Cardiac muscle cell (in vitro differentiated cells and primary cell): ENCODE measurements at places on chromosomes 2 and 18. TPM values are rescaled to one million over a fixed set of nuclear protein-coding genes. Genes with fewer than 3 reads are reported as not detected.

ITM2C gene
- total RNA-seq = 389 and 411 TPM in 2 replicates

GRCh38 chr2:222322236-222322635 is 23.4 kb upstream of the PAX3 start:
- DNase-seq = no peak

DNA sequence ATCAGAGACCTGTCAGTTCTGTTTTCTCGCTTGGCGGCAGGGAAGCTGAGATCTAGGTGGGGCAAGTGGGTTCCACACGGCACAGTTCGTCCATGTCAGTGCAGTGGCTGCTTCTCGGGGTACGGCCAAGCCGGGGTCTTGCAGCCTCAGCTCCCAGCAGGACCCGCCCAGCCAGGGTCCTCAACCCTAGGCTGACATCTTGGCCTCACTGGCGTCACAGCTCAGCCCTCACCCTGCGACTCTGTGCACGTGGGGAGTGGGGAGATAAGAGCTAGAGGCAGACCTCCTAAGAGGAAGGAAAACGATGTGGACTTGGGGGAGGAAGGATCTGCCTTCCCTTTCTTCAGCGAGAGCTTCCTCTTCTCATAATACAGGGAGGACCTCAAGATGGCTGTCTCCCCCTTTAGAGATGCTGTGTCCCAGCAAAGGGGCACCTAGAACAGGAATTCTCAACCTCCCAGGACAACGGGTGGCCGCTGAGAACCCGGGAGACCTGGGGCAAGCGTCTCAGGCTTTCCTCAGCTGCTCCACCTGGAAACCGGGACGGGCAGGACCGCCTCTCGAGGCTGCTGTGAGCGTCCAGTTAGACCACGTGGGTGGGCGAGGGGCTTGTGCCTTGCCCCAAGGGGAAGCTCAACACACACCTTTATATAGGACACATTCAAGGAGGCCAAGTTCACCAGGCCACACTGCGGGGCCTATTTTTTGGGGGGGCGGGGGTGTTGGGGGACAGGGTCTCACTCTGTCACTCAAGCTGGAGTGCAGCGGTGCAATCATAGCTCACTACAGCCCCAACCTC is 23.5 kb upstream of the KLF11 start:
- DNase-seq = no peak

SERPINB4 gene
- not detected in 2 replicates for total RNA-seq

EMX1 gene
- 0.24 TPM in 1 of 2 replicates, not detected in the other for total RNA-seq

FBXO48 gene
- 0.46 and 0.66 TPM in 2 replicates for total RNA-seq

- DNase-seq = no peak
Observed at GRCh38 chr2:85185431-85185940, 52.3 kb downstream of the TCF7L1 start.

RAB10 gene
- total RNA-seq = 141 and 145 TPM in 2 replicates

- no peak for DNase-seq
Observed at GRCh38 chr2:26655611-26656195, 14.5 kb upstream of the CIB4 start.

POTEJ gene
- 1.1 and 4.1 TPM in 2 replicates for total RNA-seq

- DNase-seq = no peak
Observed at GRCh38 chr2:232387451-232388171, 9.1 kb downstream of the ALPP start.

QPCT gene
- total RNA-seq = 0.33 TPM in 1 of 2 replicates, not detected in the other

CCBE1 gene
- total RNA-seq = 1.5 and 1.8 TPM in 2 replicates

DNA sequence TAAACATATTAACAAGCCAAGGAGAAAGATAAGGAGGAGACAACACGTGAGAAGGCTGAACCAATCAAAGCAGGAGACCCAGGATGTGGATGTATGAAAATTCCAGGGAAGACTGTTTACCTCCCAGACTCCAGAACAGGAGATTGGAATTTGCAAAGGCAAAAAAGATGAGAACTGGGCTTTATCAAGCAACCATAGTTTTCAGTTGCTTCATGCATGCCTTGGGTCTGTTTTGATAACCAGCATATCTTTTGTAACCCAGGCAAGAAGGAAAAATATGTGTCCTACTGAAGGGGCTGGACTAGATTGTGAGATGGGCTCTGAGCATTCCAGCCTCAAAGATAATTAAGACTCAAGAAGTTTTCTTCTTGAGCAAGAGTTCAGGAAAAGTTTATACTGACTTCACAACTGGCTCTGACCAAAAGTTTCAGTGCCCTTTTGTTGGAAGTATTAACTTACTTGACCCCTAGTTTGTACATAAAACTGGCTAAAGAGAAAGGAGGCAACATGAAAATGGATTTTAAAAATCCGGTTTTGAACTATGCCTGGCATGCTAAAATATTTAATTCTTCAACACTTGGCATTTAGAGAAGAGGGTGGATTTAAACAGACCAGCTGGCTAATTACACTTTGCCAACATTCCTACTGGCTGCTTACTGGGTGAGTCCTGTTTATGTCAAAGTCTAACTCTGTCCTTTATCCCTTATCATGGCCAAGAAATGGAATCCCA is 79.3 kb upstream of the CD28 start:
- peak; percentile 93 for DNase-seq

DNA sequence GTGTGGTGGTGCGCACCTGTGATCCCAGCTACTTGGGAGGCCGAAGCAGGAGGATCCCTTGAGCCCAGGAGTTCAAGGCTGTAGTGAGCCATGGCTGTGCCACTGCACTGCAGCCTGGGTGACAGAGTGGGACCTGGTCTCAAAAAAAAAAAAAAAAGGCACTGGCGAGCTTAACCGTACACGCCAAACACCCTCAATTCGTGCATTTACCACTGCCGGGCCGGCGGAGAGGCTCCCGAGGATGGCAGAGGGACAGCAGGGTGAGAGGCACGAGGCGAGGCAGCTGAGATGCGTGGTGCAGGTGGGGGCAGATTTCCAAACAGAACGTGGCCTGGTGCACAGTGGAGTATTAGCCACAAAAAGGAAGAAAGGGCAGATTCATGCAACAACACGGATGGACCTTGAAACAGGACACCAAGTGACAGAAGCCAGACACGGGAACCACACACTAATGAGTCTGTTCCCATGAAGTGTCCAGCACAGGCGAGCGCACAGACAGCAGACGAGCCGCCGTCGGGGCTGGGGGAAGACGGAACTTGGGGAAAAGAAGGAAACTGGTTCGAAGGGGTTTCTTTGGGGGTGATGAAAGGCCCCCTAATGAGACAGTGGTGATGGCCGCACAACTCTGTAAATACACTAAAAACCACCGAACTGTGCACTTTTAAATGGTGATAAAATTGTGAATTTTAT is 27.4 kb downstream of the SLC66A2 start:
- no peak for DNase-seq

- DNase-seq = no peak
Observed at GRCh38 chr2:20169796-20170703, 54.9 kb downstream of the SDC1 start.

DNA sequence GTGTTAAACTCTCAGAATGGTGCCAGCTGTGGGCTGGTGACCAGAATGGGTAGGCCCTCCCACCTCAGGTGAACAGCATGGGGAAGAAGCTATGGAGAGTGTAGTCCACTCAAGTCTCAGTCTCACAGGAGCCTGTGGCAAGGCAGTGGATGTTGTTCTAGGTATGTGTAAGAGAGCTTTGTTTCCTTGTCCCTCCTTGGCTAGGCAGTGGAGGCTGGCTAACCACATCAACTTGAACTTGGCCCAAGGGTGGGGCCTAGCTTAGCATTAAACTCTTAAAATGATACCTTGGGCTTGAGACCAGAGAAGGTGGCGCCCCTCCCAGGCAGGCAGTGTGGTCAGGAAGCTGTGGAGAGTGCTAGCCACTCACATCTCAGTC is 53.2 kb upstream of the SLC4A10 start:
- DNase-seq = no peak

DNA sequence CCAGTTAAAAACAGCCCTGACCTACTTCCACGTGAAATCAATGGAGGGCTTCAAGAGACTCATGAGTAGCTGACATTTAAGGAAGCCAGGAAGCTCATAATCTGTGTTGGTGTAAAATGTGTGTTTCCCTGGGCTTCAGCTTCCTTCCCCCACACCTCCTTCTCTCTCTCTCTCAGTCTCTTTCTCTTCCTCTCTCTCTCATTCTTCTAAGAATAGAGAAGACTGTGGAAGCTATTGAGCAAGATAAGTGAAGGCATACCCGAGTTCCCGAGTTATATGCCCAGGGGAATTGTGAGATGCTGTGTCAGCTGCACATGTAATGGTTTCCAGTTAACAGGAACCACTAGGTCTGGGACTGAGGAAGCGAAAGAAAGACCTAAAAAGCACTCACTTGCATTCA is 199.4 kb downstream of the NYAP2 start:
- DNase-seq = peak; percentile 19

NTSR2 gene
- not detected in 2 replicates for total RNA-seq

M1AP gene
- total RNA-seq = not detected in 2 replicates

DNA sequence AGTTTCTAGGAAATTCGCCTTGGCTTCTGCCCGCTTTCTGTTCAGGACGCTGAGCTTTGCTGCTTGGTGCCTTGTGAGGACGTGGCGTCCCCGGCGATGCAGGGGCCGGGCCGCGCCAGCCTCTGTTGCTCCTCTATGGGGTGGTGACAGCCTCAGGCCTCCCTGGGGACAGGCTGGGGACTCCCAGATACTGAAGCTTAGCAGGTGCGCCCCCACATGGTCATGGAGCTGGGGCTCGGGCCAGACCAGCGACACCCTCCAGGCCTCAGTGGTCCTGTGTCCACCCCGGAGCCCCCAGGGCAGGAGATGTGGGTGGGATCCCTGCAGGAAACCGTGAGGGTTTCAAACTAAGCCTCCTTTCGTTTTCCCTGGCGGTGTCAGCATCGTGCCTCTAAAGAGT is 29.2 kb downstream of the KCNG2 start:
- DNase-seq = no peak

- no peak for DNase-seq
Observed at GRCh38 chr2:85213901-85214512, 80.8 kb downstream of the TCF7L1 start.

SCN2A gene
- total RNA-seq = 0.07 and 0.95 TPM in 2 replicates

DNA sequence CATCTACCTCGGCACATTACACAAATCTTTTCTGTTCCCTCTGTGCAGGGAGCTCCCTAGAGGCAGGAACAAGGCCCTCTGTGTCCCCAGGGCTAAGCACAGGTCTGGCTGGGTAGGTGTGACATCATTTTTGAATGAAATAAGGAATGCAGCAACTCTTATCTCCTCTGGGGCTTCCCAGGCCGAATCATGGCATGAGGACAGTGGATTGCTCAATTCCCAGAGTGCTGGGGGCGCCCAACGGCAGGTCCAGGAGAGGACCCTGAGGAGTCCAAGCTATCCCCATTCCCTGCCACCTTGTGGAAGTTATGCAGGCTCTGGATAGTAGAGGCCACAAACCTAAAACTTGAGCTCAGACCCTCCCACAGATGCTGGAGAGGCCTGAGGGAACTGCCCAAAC is 158.0 kb upstream of the RAB6C start:
- no peak for DNase-seq

DNA sequence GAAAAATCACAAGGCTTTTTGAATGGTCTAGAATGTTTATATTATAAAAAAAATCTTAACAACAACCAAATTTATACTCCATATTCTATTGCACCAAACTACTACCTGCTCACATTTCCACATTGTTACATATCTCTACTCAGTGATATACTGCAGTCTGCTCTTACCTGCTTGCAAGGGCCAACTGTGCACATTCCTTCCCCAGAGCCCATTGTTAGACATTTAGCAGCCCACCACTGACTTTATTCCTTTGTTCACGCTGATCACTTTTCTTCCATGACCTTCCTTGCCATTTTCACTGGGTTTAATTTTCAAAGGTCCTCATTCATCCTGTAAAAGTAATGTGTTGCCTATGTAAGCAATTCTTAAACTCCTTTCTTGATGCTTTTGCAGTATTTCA is 109.7 kb upstream of the KCNJ3 start:
- no peak for DNase-seq

DNA sequence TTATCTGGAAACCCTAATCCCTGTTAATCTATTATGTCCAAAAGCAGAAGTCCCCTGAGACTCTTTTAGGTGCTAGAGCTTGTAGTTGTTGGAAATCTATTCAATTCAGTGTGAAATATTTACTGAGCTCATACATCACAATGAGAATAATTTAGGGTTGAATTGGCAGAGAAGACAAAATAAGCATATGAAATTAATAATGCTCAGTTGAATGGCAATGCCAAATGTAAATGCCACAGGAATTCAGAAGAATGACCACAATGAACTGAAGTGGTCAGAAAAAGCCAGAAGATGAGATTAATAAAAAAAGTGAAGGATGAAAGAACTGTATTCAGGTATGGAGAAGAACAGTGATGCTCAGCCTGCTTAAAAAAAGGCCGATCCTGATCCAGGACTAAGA is 8.0 kb upstream of the STAT4 start:
- DNase-seq = no peak

GRCh38 chr2:99772591-99773331 is 282.9 kb upstream of the REV1 start:
- DNase-seq = no peak

SMAD4 gene
- 69.4 and 72.4 TPM in 2 replicates for total RNA-seq

DNA sequence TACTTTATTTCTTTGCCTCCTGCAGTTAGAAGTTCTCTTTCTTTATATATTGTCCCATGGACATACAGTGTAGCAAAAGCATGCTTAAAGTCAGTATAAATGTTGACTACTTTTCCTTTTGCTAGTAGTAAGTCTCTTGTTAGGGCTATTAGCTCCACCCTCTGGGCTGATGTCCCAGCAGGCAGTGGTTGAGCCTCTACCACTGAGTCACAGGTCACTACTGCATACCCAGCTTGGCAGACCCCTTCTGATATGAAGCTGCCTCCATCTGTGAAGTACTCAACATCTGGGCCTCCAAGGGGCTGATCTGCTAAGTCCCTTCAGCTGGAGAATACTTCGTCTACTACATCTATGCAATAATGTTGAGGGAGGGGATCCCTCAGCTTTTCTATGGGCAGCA is 61.0 kb upstream of the SLC35G4 start:
- DNase-seq = peak; percentile 4

STAM2 gene
- total RNA-seq = 11.6 and 21.0 TPM in 2 replicates

DNA sequence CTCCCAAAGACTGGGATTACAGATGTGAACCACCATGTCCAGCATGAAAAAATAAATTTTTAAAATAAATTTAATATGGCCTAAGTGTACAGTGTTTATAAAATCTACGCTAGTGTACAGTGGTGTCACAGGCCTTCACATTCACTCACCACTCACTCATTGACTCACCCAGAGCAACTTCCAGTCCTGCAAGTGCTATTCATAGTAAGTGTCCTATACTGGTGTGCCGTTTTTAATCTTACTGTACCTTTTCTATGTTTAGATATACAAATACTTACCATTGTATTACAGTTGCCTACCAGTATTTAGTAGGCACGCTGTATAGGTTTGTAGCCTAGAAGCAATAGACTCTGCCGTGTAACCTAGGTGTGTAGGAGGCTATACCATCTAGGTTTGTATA is 291.6 kb upstream of the STON1 start:
- no peak for DNase-seq

C2orf72 gene
- total RNA-seq = 4.2 and 5.4 TPM in 2 replicates

DNA sequence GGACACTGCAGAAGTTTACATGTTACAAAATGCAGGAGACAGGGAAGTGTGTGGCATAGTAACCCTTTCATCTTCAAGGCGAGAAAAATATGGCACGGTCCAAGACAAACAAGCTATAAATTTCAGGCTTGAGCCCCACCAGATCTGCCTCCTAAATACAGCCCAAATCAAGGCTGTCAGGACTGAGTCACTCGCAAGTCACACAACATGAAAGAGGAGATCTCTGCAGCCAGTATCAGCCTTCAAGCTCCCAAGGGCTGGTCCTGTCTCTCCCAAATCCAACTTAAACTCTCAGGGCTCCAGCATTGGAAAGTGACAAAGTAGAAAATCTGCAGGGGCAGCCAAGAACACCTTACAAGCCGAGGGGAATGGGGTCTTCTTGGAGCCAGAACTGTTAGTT is 106.3 kb upstream of the GATA6 start:
- DNase-seq = no peak
